ENCODE measurements at places on chromosomes 16 and 17.
A peak's percentile ranks its signal among the peaks of the same experiment; 100 is the strongest.

DNA sequence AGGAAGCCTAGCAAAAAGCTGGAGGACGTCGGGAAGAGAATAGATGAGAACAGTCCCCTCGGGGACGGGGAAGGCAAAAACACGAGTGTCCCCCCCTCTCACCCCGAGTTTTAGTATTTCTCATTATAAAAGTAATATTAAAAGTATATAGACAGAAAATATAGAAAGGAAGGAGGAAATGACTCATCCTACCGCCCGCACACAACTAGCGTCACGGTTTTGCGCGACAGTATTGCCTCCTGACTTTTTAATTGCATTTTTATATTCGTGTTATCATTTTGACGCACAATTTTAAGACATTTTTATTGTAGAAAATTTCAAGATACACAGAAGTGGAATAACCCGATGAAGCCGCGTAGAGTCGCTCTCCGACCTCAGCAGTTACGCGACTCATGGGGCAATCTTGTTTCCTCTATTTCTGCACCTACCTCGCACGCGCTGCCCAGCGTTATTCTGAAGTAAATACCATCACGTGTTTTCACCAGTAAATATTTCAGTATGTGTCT lies 652 bp upstream of the SLC25A19 start:
- DNase-seq, result peak; percentile 65

DNA sequence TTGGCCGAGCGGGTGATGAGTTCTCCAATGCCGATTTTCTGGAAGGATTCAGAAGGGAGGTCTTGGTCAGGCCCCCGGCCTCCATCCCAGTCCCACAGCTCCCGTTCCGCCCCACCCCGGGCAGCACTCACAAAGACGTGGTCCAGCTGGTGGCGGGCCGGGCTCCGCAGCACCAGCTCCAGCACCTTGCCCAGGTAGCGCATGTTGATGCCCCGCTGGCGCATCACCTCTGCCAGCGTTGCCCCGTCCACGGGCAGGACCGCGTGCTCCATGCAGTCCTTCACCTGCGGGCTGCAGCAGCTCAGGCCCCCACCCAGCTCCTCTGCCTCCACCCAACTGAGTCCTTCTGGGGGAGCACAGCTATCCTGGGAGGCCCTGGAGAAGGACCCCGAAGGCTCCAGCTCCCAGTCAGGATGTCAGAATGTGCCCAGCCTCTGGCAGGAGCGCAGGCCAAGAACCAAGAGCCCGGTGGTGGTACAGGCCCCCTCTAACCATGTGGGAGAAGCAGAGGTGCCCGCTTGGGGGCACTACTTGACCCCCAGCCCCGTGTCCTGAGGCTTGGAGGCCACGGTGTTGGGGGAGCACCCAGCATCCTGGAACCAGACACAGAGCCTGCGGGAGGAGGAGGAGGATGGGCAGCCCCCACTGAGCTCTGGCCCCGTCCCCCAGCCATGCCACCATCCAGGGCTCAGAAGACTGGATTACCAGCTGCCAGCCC lies 16.2 kb downstream of the CLUH start:
- DNase-seq, result no peak

DNA sequence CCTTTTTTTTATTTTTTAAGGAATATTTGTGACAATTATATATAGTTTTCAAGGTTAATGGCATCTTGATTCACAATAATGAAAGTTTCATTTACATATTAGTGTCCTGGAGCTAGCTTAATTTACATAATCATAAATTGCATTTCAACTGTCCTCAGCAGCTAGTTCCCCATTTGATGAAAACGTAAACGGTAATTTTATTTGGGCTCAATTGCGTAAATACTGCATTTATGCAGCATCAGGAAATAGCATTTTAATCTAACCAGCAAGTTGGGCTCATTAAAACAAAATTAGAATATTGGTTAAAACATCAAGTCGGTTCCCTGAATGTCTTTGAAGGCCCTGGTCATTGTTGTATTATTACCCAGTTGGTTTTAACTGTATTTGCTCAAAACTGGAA lies 136.8 kb upstream of the CDH5 start:
- DNase-seq, result no peak

GRCh38 chr17:80649672-80650330 lies 105.2 kb downstream of the RPTOR start:
- peak; percentile 83 for DNase-seq

GRCh38 chr16:19366391-19366790 lies 51.3 kb upstream of the TMC5 start:
- no peak for DNase-seq

- no peak for DNase-seq
Measured at GRCh38 chr17:66248285-66248684, 19.1 kb upstream of the APOH start.

DNA sequence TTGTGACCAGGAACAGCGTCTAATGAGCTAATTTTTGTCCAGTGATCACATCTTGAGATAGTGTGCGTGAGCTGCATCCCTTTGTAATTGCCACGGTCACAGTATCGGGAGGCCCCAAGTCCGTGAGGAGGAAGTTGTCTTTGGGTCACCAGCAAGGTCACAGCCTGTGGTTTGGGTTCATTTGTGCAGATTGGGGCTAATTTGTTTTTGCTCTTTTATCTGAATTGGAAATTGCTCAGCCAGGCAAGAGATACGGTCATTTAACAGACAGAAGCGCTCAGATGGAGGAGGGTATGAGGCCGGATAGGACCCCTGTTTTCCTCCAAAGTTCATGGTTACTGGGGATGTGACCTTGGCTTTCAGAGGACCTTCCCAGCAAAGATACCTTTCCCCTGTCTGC lies 174.1 kb downstream of the SNX29 start:
- DNase-seq, result no peak

GRCh38 chr17:2697611-2698162 lies 13.9 kb downstream of the CLUH start:
- DNase-seq, result no peak

DNA sequence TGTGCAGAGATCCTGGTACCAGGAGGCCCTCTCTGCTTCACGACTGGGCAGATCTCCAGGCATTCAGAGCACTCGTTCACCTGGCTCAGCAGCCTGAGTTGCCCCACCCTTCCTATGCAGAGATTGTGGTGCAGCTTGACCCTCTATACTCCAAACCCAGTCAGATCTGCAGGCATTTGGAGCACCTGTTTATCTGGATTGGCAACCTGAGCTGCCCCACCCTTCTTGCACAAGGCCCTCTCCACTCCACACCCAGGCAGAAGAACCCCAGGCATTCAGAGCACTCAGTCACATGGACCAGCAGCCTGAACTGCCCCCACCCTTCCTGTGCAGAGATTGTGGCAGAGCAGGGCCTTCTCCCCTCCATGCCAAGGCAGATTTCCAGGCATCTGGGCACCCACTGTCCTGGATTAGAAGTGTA lies 88.4 kb upstream of the CDH5 start:
- no peak for DNase-seq

DNA sequence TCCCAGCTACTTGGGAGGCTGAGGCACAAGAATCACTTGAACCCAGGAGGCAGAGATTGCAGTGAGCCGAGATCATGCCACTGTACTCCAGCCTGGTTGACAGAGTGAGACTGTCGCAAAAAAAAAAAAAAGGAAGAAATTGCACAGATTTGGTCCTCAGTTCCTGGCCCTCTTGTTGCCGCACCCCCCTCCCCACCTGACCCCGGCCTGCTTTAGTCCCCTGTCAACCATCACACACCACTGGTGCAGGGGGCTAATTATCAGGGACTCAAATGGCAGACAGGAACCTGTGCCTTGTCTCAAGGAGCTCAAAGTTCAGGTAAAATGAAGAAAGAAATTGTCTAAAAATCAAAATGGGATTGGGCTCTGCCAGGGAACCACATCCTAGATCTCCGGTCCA lies 28.1 kb downstream of the NGFR start:
- DNase-seq, result no peak

- DNase-seq, result peak; percentile 68
Measured at GRCh38 chr17:79923974-79924638, 84.9 kb upstream of the CBX4 start.

- DNase-seq, result no peak
Measured at GRCh38 chr16:72721981-72722380, 325.9 kb downstream of the ZFHX3 start.

DNA sequence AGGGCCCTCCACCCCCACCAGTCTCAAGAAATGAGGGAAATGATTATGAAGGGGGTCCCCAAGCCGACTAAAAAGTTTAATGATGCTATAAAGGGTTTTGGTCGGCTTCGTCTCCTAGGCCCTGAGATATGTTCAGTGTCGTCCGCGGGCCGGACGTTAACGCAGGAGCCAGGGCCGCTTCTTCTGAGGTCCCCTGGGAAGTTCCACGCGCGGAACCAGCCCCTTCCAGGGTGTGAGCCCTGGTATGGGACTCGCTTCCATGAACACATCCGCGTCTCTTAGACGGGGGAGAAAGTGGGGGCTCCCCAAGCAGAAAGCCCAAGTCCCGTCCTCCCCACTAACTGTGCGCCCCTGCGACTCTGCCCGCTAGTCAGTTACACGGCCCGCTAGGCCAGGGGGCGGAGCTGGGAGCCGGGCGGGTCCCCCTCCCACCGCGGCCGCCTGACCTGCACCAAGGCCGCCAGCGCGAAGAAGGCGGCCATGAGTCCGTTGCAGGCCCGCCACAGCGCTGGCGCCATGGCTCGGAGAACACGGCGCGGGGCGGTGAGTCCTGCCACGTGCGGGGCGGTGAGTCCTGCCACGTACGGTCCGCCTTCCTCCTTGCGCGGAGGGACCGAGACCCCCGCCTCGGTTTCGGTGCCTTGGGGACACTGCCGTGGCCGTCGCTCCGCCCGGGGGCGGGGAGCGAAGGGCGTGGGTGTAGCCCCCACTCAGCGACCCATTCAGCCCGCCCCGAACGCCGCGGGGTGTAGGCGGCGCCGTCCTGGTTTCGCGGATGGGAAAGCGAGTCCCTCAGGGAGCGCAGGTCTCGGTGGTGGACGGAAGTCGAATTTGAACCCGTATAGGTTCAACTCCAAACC lies at the start of gene TMEM220:
TSS of gene TMEM220 (minus strand) at position 690 of the 860 bp plus-strand sequence. CDS start at position 518, 172 bp downstream.
- DNase-seq, result peak; percentile 54

- peak; percentile 41 for DNase-seq
Measured at GRCh38 chr17:8131844-8132441, 8.0 kb upstream of the HES7 start.

GRCh38 chr16:56106527-56106926 lies 84.8 kb upstream of the GNAO1 start:
- no peak for DNase-seq

DNA sequence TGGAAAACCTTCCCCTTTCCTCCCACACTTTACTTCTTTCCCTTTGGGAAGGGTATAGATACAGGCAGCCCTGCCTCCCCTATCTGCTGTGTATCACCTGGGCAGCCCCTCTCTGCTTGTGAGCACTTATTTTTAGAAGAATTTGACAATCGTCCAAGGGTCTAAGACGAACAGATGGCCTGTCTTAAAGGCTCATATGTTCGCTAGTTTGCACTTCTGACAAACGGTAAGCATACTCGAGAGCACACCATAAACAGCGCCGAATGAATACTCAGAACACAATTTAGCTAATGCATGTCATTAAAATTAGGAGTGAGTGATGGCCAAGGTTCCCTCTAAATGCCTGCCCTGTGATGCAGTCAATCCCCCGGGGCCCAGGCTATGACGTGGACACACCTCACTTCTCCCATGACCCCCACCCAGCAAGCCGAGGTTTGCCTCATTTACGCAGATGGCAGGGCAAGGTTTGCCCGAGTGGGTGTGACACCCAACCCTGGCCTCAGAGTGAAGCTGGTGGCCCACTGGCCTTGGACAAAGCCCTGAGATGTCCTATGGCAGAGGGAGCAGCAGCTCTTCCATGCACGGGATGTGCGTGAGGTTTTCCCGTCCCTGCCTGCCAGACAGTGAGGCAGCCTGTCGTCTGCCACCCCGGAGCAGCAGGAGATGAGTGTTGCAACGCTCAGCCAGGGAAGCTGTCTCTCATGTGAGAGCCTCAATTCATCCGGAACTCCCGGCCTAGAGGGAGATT lies 125.2 kb downstream of the C16orf78 start:
- DNase-seq, result no peak

- no peak for DNase-seq
Measured at GRCh38 chr17:45143767-45144198, 4.5 kb upstream of the HEXIM1 start.

DNA sequence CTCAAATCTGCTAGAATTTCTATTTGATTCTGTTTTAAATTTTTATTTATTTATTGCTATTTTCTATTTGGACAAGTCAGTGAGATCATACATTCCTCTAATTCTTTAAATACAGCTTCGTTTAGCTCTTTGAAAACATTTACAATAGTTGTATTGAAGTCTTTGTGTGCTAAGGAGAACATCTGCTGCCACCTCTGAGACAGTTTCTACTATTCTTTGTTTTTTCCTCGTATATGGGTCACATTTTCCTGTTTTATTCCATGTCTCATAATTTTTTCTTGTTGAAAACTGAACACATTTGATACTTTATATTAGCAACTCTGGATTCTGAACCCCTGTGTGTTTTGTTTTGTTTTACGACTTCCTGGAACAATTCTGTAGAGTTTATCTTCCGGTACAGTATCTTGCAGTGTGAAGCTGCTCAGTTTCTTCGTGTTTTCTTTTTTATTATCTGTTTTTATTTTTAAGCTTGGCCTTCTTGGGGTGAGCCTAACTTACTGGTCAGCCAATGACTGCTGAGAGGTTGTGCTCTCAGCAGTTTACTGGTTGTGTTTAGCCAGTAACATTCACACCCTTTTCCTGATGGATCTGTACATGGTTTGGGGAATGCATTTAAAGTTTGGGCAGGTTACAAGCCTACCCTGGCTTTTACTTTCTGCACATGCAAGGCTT lies 99.0 kb downstream of the CA4 start:
- DNase-seq, result no peak

DNA sequence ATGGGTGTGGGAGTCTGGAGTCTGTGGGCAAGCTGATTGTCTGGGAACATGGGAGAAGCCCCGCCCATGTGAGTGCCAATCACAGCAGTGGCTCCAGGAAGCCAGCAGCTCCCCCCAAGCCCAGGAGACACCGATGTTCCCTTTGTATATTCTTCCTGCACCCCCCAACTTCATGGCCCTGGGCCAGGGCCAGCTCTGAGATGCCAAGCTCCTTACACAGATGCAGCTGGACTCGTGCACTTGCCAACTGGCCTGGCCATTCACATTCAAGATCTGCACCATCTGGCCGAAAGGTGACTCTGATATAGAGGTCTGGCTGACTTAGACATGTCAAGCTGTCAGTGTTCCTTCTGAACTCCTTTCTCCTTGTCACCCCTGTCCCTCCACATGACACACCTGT lies 50.5 kb downstream of the CACNG5 start:
- no peak for DNase-seq

All from ACHN (cell line).